Posterior vena cava (tissue), 2 donors: ENCODE measurements at places on chromosomes 3 and 15.

GRCh38 chr15:83092309-83092976 lies 15.0 kb upstream of the TM6SF1 start:
- no peak for DNase-seq

DNA sequence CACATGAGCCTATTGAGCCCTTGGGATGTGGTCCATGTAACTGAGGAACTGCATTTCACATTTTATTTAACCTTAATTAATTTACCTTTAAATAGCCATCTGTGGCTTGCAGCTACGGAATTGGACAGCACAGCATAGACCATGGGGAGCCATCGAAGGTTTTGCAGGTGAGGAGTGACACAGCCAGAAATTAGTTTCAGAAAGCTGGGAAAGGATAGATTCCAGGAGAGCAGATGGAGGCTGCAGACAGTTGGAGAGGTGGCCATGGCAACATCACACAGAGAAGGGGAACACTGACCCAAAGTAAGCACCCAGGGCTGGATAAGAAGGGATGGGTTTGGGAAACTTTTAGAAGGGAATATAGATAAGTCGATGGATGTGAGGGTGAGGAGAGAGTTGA lies 100.1 kb upstream of the SLC6A11 start:
- no peak for DNase-seq

DNA sequence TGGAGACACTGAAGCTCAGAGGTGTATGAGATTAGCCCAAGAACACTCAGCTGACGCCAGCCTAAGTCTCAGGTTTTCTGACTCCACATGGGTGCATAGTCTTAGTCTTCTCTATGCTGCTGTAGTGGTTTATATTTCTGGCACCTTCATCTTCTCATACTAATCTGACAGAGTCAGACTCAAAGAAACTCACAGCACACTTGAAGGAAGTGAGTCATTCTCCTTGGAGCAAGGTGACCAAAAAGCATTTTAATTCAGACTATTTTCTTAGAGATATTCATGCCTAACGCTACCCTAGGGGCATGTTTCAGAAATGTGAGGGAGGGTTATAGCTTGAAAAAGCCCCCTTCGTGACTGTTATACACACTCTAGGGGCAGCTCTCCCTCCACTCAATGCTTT lies 775.3 kb upstream of the ARPP21 start:
- no peak for DNase-seq

DNA sequence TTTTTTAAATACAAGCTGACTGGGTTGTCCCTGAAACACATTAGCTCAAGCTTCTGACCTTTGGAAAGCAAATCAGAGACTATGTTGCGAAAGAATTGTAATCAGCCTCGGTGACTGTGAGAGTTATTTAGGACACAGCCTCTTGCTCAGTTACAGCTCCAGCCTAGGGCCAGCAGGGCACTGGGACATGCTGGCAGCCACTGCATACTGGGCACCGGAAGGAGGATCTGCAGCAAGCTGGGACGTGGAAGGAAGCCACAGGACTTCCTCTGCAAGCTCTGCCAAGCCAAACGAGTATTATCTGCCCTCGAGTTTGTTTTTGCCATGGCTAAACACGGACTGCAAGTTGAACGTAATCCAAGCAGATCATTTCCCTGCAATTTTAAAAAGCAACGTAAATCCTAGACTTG lies 24.4 kb upstream of the COPG1 start:
- DNase-seq: peak; percentile 91

DNA sequence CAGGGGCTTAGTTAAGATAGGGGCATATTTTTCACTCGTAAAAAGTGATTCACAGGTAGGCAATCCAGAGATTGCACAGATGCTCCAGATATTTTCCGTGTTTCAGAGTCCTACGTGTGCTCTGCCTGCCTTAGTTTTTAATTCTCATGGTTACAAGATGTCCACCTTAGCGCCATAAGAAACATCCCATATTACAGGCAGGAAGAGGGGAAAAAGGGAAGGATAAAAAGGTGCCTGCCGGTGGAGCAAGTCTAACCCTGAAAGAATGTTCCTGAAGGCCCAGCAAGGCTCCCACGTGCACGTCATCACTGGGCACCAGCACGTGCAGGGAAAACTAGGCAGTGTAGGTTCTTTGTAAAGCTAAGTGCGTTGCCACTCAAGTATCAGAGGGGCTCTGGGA lies 10.1 kb upstream of the MOBP start:
- DNase-seq: no peak

GRCh38 chr3:52052831-52053306 lies 3.5 kb downstream of the DUSP7 start:
- DNase-seq: peak; percentile 96

DNA sequence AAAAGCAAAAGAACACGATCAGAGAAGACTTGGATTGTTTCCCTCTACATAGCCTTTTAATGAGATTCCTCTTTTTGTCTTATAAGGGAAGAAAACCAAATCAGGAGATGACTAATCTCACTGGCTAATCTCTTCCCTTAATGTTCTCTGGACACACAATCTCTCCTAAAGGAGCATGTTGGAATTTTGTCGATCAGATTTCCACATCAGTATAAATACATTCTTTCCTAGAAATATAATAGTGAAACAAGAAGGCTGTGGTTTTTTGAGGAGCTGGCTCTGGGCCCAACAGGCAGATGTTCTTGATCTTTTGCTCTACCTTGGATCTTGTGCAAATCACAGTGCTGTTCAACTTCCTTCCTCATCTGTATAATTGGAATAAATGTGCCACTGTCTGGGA lies 94.0 kb downstream of the GTPBP8 start:
- DNase-seq: peak; percentile 88

- DNase-seq: peak; percentile 34
Measured at GRCh38 chr15:101390462-101390861, 95.4 kb upstream of the SNRPA1 start.

DNA sequence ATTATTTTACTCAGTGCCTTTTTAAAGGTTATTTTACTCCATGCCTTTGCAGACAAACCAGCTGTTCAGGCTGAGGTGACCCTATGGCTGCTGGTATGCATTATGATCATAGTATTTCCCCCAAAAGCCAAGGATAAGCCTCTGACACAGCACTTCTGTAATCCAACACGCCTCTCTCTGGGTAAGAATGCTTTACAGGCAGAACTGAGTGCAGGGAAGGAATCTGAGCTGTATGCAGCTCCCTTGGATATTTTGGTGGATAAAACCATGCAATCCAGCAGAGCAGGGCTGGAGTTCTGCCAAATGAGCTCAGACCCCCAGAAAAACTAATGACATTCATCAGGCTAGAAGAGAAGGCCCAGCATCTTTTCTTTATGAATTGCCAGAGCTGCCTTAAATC lies 11.7 kb upstream of the MAP1A start:
- DNase-seq: no peak

DNA sequence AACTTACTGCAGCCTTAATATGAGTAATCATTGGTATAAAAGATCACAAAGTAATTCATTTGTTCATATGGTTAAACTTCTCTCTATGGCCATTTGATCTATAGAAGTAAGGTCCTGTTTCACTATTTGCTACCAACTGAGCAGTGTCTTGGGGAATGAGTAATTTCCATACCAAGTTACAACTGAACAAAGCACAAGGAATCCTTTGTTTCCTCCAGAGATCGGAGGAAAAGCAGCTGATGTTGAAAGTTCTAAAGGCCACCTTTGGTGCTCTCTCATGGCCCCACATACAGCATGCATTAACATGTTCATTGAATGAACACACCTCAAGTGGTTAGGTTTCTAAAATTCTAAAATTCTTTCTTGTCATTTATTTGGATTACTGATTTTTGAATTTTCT lies 7.1 kb upstream of the CNTN3 start:
- no peak for DNase-seq

DNA sequence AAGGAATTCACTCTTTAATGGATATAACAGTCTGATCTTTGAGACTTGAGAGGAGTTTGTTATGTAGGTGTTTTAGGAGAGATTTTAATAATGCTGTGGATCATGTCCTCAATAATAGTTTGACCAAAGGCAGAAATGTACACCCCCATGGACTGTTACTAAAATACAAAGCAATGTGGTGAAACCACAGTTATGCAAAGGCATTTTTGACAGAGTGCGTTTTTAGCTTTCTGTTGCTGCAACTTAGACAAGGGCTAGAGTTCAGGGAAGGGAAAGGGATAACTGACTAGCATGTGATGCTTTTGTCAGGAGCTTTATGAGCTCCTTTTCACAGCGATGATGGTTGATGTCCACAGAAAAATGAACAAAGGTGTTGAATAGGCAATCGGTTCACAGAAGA lies 3.6 kb upstream of the STARD5 start:
- DNase-seq: no peak

DNA sequence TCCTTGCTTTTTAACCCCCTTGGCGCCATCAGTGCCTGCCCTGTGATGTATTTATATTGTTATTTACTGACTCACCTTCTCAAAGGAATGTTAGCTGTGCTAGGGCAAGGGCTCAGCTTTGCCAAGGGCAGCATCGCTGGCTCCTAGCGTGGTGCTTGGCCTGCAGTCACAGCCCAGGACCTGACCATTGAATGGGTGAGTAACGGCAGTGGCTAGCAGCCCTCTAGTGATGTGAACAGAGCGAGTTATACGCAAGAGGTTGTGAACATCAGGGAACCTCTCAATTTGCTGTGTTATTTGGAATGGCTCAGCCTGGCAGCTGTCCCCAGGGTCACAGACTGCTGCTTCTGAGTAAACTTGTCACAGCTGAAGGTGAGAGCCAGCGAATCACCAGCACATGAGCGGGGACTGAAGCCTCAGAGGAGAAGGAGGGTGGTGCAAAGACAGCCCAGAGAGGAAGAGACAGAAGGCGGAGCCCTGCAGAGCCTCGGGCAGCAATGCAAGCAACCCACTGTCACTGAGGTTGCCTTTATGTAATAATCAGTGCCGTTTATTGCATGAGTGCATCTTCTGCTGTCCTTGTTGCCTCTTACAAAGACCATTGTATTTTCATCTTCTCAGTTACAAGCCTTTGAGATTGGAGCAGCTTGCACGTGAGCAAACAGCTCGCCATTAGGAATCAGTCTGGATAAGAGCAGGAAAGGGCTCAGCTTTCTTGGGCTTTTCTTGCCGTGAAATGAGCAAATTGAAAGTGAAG lies 158.3 kb downstream of the SLCO3A1 start:
- no peak for DNase-seq

GRCh38 chr3:177056927-177057326 lies 140.4 kb downstream of the TBL1XR1 start:
- DNase-seq: no peak

GRCh38 chr3:74850381-74850780 lies 235.9 kb upstream of the CNTN3 start:
- DNase-seq: no peak

GRCh38 chr3:177448987-177449359 lies 251.7 kb upstream of the TBL1XR1 start:
- no peak for DNase-seq
